ENCODE measurements at places on chromosomes 6 and 20.

DNA sequence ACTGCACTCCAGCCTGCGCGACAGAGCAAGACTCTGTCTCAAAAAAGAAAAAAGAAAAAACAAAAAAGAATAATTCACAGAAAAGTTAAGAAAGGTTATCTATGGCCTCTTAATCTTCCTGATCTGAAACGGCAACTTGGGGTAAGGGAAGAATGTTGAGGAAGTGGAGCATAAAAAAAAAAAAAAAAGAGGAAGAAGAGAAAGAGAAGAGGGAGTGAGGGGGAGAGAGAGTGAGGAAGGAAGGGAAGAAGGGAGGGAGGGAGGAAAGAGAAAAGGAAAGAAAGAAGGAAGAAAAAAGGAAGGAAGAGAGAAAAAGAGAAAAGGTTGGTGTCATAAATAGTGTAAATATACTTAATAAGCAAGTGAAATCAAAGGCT, 68.9 kb upstream of the NCOA3 start:
- no peak for DNase-seq

- DNase-seq: no peak
Measured at GRCh38 chr6:82720992-82721391, 344.6 kb downstream of the UBE3D start.

DNA sequence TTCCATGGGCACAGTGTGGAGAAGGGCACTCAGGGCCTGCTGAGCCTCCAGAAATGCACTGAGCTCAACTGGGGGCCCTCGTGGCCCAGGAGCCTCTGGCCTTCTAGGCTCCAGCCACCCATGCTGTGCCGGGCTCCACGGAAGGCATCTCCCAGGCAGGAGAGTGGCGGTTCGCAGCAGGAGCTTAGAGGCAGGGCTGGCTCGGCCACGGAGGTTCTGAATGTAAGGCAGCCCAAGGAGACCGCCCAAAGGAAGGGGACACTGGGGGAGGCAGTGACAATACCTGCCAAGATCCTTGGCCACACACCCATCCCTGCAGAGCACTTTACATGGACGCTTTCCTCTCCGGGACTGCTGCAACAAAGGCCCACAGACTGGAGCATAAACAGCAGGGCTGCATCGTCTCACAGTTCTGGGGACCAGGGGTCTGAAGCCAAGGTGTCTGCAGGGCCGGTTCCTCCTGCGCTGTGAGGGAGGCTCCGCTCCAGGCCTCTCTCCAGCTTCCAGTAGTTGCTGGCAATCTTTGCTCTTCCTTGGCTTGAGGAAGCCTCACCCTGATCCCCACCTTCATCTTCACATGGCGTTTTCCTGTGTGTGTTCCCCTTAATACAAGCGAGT, 128.2 kb upstream of the CDH4 start:
- DNase-seq: no peak

DNA sequence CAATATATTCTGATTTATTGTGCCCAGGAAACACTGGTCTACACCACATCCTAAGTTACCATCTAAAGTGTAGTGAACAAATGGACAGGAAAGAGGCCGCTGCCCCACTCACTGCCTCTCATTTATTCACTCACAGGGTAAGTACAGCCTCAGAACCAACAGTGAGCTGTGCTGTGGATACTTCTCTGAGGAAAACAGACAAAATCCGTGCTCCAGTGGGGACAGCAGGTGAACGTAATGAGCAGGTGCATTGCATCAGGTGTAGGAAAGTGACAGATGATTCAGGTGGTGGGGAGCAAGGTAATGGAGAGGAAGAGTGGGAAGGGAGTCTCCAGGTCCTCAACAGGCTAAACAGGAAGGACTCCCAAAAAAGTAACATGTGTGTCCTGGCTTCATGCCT, 8.4 kb upstream of the ULBP2 start:
- DNase-seq: no peak

DNA sequence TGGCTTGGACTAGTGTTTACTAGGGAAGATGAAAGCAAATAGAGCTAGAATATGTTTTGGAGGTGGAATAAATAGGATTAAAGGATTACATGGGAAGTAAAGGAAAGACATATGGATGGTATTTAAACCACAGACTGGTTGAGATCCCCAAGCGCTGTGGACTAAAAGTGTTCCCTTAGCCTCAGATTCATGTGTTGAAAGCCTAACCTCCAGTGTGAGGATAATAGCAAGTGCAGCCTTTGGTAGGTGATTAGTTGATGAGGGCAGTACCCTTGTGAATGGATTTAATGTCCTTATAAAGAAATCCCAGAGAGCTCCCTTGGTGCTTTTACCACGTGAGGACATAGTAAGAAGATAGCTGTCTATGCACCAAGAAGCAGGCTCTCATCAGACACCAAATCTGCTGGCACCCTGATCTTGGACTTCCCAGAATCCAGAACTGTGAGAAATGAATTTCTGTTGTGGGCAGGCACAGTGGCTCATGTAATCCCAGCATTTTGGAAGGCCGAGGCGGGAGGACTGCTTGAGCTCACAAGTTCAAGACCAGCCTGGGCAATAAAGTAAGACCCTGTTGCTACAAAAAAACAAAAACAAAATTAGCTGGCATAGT, 57.3 kb upstream of the MCM9 start:
- no peak for DNase-seq

GRCh38 chr20:402898-403581, 5.1 kb upstream of the RBCK1 start:
- no peak for DNase-seq

DNA sequence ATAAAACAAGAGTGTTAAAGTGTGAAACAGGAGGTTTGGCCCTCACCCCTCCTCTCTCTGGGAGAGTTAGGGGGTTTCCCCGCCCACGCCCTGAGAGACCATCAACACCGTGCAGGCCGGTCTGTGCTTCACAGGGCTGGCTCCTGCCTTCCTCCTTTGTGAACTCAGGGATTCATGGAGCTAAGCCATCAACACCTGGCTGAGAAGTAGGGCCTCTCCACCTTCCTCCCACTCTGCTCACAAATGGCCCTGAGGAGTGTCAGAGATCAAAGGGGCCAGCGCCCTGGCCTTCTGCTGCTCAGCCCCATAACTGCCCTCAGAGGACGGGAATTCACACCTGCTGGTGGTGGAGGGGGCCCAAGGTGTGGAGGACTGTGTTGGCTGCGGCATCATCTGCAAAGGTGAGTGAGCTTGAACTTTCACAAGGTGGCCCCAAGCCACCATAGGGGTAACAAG, 88.6 kb downstream of the PSMB1 start:
- no peak for DNase-seq

Data from spinal cord (tissue), 10 donors.